ENCODE measurements at places on chromosomes 4 and X.

GRCh38 chr4:151455212-151455611 lies 46.2 kb downstream of the FHIP1A start:
- DNase-seq, result no peak

DNA sequence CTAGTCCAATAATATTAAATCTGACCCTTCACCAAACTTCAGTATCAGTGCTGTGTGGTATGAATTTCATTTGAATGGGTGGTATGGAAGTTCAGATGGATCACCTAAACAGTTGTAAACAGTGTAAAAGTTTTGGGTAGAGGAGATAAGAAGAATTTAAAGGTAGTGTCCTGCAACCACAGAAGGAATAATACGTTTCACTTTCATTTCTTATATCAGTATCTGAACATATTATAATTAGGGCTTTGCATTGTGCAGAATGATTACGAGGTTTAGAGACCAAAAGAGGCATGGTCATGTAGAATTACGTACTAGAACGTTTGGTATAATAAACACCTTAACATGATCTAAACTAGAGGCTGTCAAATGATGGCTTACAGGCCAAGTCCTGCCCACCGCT lies 116.1 kb downstream of the PDLIM5 start:
- no peak for DNase-seq

GRCh38 chr4:155906554-155907247 lies 3.2 kb downstream of the TDO2 start:
- DNase-seq, result peak; percentile 99

GRCh38 chr4:147173797-147174432 lies 228.3 kb upstream of the TTC29 start:
- no peak for DNase-seq

- DNase-seq, result no peak
Measured at GRCh38 chr4:162409048-162409447, 245.2 kb upstream of the FSTL5 start.

GRCh38 chr4:113270520-113271319 lies 221.3 kb downstream of the ANK2 start:
- no peak for DNase-seq

- DNase-seq, result peak; percentile 38
Measured at GRCh38 chrX:119573840-119574393, 446 bp upstream of the UBE2A start.

DNA sequence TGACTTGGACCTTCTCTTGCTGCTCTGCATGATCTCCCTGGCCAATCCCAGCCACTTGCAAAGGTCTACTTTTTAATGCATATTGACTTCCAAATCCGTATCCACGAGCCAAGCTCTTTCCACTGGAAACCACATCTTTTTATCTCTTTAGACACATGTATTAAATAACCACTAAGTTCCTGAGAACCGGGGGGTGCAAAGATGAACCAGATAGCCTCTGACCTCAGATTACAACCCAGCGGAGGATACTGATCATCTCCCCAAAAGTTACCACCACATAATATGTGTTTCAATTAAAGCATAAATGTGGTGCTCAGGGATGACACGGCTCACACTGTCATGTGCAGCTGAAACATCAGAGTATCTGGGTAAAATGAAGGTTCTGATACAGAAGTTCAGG lies 40.4 kb upstream of the FAM9B start:
- no peak for DNase-seq

DNA sequence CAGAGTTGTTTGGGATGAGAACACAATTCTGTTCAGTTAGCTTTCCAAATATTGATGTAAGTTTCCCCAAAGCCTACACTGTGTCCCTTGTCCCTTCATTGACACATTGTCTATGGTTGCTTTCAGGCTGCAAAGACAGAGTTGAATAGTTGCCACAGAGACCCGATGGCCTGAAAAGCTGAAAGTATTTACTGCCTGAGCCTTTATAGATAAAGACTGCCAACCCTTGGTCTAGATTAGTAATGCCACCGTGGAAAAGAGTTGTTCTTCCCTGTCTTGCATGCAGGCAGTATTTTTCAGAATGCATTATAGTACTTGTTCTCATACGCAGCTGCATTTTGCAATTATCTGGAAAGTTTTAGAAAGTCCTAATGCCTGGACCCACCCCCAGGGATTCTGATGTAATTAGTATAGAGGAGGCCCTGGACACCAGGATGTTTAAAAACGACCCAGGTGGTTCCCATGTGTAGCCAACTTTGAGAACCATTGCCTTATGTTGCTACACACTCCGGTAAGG lies 180.8 kb downstream of the FRMPD4 start:
- DNase-seq, result peak; percentile 31

DNA sequence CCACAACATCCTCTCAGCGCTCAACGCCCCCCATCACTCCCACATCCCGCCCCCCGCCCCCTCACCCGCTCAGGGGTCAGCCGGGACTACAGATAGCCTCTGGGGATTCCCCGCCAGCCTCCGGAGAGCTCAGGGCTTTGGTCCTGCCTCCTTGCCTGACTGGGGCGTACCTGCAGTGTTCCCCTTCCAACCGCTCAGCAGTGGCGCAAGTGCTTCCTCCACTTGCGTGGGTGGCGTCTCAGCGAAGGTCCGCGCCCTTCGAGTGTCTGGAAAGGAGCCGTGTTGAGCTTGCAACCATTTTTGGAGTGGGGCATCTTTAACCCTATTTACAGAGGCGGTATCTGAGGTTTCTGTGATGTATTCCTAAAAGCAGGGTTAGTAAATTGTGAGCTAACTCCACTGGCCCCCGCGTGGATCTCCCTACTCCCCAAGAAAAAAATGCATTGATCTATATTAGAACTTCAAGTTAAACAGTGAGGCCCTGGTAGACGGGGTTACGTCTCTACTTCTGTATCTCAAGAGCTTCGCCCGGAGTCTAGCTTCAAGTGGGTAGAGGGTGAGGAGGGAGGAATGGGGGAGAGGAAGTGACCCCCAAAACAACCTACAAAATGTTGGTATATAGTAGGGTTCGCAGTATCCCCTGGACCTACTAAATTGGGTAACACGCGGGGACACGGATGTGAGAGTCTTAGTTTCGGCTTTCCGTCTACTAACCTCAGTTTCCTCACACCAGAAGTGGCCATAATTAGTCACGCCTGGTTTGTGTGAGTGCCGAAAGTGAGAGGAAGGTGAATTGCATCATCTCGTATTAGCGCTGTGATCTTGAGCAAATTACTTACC lies 16.1 kb downstream of the NKX3-2 start:
- DNase-seq, result no peak

- no peak for DNase-seq
Measured at GRCh38 chr4:157459785-157460184, 239.3 kb downstream of the GRIA2 start.

DNA sequence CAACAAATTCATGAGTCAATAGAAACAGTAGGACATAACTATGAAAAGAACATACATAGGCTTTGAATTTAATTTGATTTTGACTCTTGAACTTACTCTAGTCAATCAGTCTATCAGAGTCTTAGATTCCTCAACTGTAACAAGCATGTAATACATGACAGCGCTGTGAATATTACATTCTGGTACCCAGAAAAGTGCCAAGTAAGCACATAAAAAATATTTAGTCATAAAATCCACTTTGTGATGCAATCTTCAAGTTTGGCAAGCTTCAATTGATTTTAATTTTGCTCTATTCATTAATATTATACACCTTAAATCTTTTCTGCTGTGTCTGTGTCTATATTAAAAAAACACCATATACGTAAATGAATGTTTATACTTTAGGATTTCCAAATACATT lies 483.3 kb downstream of the PRR32 start:
- DNase-seq, result no peak

DNA sequence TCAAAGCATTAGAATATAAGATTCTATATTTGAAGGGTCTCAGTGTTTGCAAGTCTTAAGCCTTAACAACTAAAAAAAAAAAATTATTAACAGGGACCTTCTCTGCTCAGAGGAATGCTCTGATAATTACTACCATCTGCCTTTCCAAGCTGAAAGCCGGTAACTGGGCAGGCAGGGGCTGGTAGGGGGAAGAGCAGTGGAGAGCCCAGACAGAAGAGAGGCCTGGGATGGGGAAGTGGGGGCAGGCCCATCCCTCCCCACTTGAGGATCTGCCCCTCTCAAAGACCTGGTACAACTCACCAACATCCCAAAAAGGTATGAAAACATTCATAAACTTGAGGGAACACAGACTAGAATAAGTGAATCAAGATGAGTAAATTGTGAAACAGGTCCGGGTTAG lies 113.9 kb downstream of the QDPR start:
- DNase-seq, result peak; percentile 12

- no peak for DNase-seq
Measured at GRCh38 chrX:14351611-14352303, 177.6 kb upstream of the GLRA2 start.

GRCh38 chrX:101417981-101418841 lies 10.2 kb downstream of the HNRNPH2 start:
- DNase-seq, result peak; percentile 49

DNA sequence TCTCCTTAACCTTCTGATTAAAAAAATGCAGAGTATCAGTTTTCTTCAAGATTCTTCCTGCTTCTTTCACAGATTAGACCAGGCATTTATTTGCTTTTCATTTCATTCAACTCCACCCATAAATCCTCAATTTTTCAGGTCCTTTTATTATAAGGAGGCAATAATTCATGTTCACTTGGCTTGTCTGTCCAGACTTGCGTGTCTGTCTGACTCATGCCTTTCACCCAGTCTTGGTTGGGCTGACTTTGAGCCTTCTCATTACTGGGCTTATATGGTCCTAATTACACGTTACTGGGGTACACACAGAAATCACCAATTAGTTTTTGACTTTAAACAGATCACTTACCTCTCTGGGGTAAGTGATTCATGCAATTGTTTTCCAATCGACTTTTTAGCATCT lies 48.8 kb upstream of the GALNT7 start:
- DNase-seq, result no peak

DNA sequence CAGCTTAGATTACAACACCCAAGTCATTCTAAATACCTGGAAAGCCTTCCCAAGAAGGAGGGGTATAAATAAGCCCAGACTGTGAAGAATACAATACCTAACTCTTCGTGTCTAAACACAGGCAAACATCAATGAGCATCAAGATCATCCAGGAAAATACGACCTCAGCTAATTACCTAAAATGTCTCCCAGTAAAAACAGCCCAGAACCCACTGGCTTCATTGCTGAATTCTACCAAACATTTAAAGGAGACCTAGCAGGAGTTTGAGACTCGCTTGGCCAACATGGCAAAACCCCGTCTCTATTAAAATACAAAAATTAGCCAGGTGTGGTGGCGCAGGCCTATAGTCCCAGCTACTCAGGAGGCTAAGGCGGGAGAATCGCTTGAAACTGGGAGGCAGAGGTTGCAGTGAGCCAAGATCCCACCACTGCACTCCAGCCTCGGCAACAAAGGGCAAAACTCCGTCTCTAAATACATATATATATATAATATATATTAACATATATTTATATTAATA lies 19.1 kb upstream of the HSFX4 start:
- DNase-seq, result no peak

GRCh38 chrX:110163488-110163887 lies 154.4 kb downstream of the AMMECR1 start:
- DNase-seq, result no peak

DNA sequence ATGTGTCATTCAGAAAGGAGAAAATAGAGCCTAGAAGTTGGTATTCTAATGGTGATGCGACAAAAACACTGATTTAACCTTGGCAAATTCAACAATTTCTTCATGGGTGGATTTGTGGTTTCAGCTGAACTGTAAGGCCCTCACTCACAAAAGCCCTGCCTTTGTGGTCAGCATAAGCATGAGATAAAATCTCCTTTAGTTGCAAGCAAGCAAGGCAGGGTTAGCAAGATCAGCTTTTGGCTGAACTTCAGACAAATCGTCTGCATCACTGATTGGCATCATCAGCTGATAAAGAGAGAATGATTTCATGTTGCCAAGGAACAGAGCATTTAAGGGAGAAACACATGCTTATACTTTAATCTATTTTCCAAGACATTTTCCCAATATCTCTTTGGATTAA lies 2582.2 kb downstream of the PCDH7 start:
- no peak for DNase-seq

- no peak for DNase-seq
Measured at GRCh38 chrX:9539605-9540387, 74.9 kb downstream of the TBL1X start.
